ENCODE measurements at places on chromosomes 1 and 21.

DNA sequence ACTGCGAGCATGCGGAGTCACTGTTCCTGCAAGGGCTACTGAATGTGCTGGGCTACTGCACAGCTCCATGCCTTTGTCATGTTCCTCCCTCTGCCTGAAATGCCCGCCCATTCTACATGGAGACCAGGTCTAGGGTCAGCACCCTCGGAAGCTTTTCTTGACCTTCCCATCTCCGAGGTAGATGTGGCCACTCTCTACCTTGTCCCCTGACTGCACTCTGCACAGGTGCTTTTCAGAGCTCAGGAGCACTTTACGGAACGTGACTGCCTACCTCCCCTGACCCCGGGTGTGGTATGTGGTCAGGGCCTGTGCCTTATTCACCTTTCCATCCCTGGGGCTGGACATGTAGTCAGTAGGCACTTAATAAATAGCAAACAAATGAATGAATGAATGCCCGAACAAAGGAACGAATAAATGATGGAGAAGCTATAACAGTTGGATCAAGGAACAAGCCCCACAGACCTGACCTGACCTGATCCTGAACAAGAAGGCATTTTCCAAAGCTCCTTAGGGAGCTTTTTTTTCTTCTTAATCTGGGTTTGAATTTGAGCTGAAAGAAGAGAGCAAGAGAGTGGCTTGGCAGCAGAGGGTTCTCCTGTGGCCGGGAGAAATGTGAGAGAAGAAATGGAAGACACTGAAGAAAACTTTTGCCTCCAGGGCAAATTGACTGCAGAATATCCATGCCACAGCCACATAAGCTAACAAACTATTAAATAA lies 7.9 kb downstream of the RD3 start:
- DNase-seq, result no peak

- no peak for DNase-seq
Observed at GRCh38 chr1:39833121-39833520, 44.5 kb upstream of the BMP8B start.

DNA sequence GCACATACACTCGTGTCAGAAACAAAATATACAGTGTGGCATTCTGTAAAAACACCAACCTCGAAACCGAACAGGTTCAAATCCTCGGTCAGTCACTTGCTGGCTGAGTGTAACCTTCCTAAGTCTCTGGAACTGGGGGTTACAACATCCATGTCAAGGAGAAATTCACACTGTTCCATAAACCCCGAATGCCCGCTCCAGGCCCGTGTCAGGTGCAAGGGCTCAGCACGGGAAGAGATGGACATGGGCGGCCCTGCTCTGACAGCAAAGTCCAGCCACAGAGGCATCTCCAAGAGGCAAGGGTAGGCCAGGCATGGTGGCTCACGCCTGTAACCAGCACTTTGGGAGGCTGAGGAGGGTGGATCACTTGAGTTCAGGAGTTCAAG lies 79.5 kb downstream of the SLC66A1 start:
- no peak for DNase-seq

GRCh38 chr1:218324226-218324580 lies 20.9 kb upstream of the TGFB2 start:
- DNase-seq, result no peak

GRCh38 chr1:205582046-205582445 lies 49.8 kb downstream of the ELK4 start:
- DNase-seq, result no peak

- peak; percentile 70 for DNase-seq
Observed at GRCh38 chr1:107141491-107142126, 770 bp downstream of the NTNG1 start.

DNA sequence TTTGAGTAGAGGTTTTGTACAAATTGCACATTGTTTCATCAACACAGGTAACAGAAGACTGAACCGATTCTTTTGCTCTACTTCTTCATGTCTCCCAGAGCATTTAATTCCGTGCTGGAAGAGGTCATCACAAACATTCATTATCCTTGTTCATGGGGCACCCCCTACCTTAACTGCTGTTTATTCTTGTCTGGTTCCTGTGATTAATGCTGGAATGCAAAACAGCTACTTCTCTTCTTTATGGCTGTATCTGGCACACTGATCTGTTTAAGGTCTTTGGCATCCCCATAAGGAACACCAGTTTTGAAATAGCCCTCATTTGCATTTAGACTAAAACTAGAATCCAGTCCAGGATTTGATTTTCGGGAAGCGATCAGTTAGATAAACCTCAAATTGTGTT lies 42.2 kb downstream of the NTNG1 start:
- DNase-seq, result no peak

DNA sequence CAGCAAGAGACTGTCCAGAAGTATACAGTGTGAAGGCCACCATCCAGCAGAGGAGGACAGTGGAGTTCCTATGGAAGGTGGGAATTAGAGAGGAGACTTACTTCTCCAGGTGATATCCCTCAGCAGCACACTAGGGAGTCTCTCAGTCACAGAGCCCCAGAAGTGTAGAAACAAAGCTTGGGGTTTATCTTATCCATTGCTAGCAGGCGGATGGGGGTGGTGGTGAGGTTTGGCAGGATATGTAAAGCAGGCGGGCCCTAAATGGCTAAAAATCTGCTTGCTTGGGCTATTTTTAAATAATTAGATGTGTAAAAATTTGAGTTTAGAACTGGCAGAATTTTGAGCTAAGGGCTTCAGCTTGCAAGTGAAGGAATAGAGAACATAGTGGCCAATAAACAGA lies 50.1 kb upstream of the RGS18 start:
- no peak for DNase-seq

Measured in left forelimb (tissue), 1 donor.